ENCODE measurements at places on chromosomes 16 and 17.

DNA sequence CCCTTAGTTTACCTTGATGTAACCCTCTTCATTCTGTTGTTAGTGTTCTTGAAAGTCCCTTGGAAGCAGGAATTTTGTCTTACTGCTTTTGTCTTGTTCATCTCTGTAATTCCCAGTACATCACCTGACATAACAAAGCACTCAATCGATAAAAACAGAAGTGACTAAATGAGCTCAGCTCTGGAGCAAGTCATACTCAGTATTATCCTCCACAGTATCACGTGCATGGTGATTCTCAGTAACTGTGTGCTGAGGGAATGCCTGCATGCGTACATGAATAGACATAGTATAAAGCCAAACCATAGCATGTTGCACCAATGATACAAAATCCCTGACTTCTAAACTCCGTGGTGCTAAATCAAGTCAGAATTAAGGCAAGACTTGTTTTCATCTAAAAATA is 7.2 kb downstream of the KRT38 start:
- no peak for DNase-seq

- no peak for DNase-seq
Measured at GRCh38 chr16:2161911-2162310, 6.3 kb downstream of the TRAF7 start.

DNA sequence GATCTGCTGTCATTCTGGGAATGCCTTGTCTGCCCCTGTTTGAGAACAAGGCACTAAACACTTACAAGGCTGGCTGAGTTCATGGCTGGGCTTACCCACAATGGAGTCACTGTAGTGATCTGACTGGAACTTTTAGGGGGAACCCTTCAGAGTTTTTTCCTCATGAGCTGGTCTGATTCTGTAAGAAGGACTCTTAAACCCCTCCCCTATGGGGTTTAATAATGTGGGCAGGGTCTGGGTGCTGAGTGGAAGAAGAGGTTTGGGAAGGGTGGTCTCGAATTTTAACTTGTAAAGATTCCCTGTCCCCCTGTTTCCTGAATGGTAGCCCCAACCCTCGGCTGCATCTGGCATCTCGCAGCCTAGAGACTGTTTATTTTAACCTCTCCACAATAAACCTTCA is 30.6 kb downstream of the OSBPL7 start:
- no peak for DNase-seq

DNA sequence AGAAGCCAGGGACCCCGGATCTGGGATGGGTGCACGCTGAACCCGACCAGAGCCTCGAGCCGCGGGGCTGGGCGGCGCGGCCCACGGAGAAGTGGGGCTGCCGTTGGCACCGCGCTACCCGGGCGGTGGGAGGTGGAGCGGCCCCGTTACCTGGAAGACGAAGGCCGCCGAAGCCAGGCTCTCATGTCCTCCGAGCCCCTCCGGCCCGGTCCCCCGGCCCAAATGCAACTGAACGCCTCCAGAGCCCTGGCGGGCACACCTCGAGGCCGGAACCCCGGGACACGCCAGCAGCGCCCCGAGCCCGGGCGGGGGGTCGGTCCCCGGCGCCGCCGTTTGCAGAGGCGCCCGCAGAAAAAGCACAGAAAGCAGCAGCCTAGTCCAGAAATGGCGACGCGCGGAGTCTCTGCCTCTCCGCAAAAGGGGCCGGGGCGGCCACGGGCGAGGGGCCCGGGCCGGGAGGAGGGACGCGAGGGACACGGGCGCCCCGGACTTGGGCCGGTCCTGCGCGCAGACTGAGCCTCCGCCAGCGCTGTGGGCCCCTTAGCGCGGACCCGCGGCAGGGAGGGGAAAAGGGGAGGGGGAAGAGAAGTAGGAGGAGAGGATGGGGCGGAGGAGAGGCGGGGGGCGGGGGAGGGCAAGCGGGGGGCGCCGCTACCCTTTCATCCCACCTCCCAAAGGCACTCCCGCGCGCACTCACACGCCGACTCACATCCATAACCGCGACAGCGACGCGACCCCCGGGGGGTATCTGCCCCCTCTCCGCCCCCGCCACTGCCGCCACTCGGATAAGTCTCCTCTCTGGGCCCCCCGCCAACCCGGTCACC is 1.4 kb downstream of the AXIN2 start:
- DNase-seq: peak; percentile 88

DNA sequence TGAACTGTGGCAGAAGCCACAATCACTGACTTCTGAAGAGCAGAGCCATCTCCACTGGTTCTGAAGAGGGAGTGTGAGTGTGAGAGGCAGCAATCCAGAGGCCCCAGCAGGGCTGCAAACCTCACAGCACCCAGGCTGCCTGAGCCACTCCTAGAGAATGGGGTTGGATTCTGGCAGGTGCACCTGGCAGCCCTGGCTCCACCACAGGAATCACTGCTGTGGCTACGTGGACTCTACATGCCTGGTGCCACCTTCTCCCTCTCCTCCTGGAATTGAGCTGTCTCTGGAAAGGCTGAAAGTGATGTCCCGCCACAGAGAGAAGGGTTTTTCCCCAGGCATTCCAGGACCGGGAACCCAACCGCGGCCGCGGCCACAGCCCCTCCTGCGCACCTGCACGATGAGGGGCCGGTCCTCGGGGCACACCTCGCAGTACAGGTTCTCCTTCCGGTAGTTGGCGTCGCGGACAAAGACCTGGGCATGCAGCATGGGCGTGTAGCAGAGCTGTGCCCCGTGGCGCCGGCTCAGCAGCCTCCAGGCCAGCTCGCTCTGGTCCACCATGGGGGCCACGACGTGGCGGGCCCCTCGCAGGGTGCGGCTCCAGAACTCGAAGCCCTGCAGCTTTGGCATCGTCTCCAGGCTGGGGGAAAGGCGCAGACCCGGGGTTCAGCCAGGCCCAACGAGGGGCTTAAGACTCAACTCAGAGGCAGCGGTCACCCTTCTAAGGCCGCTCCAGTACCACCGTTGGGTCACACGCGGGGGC is 991 bp downstream of the DUS1L start:
- DNase-seq: no peak

DNA sequence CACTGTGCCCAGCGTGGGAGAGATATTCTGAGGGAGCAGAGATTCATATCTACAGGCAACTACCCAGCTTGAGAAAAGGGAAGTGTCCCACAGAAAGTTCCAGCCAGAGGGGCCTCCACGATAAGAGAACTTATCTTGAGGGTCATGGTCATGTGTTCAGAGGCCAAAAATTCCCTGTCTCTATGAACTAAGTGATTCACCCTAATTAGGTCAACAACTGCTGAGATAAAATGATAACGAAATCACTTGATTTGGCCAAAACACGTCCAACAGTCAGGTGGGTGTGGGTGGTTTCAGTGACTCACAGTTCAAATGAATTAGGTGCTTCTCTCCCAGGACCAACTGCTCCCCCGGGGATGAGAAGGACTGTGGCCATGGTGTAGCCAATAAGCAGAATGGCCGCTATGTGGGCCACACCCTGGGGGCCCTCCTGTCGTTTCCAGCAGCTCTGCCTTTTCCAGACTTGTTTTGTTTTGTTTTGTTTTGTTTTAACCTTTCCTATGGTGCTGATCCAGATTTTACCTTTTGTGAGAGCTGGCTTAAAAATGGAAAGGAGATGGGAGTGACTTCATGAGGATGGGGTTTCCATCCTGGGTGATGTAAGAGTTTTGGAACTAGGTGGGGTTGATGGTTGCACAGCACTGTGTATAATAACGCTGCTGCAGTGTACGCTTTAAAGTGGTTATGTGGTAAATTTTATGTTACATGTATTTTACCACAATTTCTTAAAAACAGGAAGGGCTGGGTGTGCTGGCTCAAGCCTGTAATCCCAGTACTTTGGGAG is 8.7 kb downstream of the DNAI2 start:
- no peak for DNase-seq

GRCh38 chr17:8732406-8733085 is 12.1 kb downstream of the CCDC42 start:
- DNase-seq: no peak

DNA sequence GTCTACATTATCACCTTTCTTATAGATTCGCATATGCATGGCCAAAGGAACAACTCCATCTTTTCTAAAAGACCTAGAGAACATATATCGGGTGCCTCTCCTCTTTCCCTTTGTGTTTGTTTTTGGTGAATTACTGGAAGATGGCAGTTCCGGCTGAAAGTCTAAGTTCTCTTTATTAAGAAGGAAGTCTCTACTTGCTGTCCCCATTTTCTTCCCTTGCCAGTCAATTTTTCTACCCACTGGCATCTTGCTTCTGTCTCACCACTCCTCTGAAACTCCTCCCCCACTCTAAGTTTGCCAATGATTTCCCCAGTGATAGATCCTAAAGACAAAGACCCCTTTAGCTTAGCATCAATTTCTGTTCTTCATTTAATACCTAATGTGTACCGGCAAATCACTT is 93.9 kb upstream of the CORO6 start:
- no peak for DNase-seq

- no peak for DNase-seq
Measured at GRCh38 chr16:19415461-19415860, 2.2 kb upstream of the TMC5 start.

- no peak for DNase-seq
Measured at GRCh38 chr17:1732833-1733321, 8.4 kb downstream of the WDR81 start.

DNA sequence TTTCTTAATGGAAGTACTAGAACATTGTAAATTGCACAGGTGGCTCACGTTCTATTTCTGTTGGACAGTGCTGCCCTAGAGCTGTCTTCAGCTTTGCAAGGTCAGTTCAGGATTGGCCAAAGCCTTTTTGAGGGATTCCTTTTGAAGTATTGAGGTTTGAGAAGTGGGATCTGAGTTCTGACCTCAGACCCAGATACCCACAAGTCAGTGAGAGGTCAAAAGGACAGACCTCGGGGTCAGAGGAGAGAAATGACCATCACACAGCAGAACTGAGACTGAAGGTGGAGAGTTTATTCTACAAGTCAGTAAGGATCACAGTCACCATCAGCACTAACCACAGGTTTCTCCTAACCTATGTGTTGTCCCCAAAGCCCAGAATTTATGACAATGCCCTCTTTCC is 1.7 kb downstream of the ACSM5 start:
- no peak for DNase-seq

DNA sequence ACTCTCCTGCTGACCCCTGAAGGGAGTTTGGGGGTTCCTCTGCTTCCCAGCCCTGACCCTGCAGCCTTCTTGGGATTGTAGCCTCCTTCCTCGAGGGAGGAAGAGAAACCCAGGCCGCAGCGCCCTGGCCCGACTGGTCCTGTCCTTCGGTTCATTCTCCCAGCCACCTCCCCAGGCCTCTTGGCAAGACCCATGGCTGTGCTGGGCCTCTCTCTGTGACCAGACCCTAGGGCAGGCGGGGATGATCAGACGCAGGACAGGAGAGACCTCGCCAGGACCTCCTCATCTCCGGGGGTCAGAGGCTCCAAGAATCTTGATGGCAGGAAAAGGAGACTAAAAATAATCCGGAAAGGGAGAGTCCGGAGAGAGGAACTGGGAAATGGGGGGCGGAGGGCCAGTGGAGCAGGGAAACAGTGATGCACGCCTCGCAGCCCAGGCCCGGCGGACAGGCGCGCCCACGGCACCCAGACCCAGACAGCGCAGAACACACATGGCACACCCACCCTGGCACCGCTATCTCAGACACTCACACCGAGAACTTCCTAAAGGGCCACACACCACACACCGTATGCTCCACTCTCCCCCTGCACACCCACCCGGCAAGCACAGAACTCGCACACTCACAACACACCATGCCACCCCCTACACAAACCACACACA is 1.2 kb downstream of the ARHGEF15 start:
- DNase-seq: no peak
